ENCODE measurements at places on chromosomes 5 and 9.
A peak's percentile ranks its signal among the peaks of the same experiment; 100 is the strongest.

- DNase-seq: peak; percentile 45
Measured at GRCh38 chr9:15277400-15278090, 29.5 kb downstream of the TTC39B start.

- DNase-seq: no peak
Measured at GRCh38 chr5:90601468-90601867, 42.9 kb downstream of the ADGRV1 start.

GRCh38 chr9:93010704-93011103 lies 47.8 kb upstream of the SUSD3 start:
- DNase-seq: no peak

DNA sequence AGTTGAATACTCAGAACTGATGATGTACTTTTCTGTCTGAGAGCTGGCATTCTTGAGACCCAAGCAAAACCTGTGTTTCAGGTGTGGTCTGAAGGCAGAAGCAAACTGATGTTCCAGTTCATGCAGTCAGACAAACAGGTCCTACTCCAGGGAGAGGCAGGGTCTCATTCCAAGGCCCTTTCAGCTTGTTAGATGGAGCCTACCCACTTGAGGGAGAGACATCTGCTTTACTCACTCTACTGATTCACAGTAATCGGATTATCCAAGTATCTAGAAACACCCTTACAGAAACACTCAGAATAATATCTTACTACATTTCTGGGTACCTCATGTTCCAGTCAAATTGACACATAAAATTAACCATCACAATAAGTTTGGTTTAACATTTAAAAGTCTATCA lies 207.8 kb downstream of the KDM4C start:
- no peak for DNase-seq

- DNase-seq: no peak
Measured at GRCh38 chr9:976258-976942, at the start of gene DMRT3. TSS of gene DMRT3 (plus strand) at chr9:976655. CDS start at chr9:977002, 347 bp downstream.

DNA sequence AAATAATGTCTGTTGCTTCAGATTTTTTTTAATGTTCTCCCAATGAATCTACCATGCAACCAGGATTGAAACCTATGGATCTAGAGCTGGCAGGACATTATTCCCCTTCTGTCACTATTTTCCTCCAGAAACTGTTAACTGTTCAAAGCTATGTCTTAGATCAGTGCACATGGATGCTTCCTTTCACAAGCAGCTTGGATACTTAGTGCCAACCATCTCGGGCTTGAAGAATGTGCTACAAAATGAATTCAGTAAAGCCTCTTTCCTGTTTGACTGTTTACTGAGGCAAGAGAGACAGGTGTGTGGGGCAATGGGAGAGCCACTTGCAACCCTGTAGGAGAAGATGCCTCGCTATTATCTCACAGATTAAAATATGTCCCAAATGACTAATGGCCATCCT lies 774.8 kb downstream of the KCTD16 start:
- no peak for DNase-seq

DNA sequence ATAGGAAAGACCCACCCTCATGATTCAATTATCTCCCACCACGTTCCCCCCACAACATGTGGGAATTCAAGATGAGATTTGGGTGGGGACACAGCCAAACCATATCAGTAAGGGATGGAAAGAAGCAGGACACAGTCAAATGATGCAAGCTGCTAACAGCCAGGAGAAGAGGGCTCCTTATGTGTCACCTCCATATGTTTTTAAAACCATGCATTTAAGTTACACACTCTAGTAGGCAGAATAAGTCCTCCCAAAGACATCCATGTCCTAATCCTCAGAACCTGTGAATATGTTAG lies 4.2 kb upstream of the TTC23L start:
- DNase-seq: no peak

GRCh38 chr9:78620764-78621163 lies 323.8 kb downstream of the PSAT1 start:
- peak; percentile 55 for DNase-seq

GRCh38 chr9:17906841-17907778 lies 328.2 kb downstream of the SH3GL2 start:
- no peak for DNase-seq

- DNase-seq: no peak
Measured at GRCh38 chr9:133637451-133638055, 1.4 kb downstream of the DBH start.

- DNase-seq: peak; percentile 23
Measured at GRCh38 chr5:149254506-149254905, 17.2 kb upstream of the AFAP1L1 start.

GRCh38 chr5:123874600-123875201 lies 362.7 kb downstream of the CSNK1G3 start:
- no peak for DNase-seq

DNA sequence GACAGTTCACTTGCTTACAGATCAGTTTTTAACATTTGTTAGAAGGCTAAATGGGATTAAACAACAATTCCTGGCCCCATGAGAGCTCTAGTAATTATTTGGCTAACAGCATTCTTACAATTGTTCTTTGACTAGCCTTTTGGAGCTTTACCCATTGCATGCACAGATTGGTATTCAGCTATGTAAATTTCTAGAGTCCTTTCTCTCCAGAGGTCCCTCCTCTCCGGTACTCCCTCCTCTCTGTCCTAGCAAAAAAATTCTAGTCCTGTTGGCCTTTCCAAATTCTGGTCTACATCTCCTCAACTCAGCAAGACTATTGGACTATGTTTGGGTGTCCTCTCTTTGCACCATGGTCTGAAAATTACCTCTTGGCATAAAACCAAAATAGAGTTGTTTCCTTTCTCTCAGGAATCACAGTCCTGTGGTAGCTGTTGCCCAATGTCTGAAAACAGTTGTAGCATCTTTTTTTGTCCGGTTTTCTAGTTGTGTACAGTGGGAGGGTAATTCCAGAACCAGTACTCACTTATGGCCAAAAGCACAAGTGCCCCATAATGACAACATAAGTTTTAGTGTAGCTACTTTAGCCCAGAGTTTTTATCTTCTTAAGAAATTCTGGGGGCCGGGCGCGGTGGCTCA lies 18.1 kb downstream of the SAR1B start:
- no peak for DNase-seq

DNA sequence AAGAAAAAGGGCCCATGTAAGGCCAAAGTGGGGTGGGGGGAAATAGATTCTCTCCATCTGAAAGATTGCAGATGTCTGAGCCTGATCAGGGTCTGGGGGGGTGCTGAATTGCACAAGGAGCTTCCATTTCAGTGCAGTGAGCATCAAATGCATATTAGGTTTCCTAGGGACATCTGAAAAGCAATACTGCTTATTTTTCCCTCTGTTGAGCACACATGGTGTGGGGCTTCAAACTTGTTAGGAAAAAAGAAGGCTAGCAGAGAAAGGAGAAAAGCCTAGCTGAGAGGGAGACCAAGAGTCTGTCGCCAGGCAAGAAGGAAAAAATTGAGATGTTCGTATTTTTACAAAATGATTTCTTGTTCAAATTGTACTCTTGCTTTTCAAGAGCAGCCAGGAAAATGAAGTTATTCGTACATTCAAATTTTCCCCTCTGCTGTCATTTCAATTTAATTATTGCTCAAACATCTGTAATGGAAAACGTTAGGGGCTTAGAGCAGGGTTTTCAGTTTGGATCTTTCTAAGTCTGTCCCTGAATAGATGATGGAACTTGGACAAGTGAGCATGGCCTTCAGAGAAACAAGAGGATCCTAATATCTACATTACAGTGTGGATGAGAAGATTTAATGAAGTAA lies 191.9 kb upstream of the GAS1 start:
- no peak for DNase-seq

DNA sequence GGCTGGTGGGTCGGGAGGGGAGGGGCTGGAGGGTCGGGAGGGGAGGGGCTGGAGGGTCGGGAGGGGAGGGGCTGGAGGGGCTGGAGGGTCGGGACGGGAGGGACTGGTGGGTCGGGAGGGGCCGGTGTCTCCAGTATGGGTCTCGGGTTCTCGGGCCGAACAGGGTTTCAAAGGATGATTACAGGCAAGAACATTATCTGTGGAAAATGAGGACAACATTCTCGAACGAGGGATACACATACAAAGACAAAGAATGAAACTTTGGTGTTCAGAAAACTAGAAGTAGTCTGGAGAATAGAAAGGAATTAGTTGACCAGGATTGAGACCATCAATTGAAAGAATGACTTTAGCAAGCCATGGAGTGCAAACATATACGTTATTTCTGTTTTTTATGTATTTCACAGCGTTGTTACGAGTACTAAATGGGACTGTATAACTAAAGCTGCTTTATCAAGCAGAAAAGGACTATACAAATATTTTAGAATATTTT lies 360 bp upstream of the ZCCHC10 start:
- no peak for DNase-seq

- no peak for DNase-seq
Measured at GRCh38 chr9:37420271-37421215, 2.0 kb upstream of the GRHPR start.

DNA sequence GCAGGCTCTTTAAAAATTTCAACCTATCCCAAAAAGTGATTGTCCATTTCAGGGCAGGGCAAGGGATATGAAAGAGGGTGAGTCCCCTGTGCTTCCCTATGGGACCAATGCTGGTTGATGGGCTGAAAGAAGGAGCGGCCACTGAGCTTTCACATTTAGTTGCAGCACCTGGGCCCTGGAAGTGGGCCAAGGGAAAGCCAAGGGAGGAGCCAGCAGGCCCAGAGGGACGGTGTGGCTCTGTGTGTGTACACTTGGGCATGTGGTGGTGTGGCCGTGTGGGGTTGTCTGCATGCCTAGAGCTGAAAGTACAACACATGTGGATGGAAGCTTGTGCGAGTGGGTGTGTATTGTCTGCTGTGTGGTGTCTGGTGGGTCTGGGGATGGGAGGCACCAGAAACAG lies 14.0 kb upstream of the PSMD5 start:
- no peak for DNase-seq

DNA sequence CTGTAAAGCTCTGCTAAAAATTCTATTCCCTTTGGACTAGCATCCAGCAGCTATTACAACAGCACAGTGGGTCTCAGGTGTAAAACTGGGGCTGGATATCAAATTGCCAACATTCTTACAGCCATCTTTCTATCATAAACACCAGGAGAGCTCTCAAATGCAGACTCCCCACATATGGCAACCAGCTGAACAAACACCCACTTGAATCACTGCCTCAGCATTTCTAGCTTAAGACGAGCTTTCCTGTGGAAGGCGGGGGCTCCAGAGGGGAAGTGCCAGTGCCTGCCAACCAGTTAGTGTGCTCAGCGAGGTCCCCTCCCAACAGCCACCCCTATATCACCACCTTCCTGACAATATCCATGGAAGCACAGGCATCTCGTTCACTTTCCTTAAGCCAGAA lies 62.2 kb downstream of the IPPK start:
- peak; percentile 91 for DNase-seq

- DNase-seq: no peak
Measured at GRCh38 chr5:142527234-142527633, 158.7 kb downstream of the FGF1 start.

DNA sequence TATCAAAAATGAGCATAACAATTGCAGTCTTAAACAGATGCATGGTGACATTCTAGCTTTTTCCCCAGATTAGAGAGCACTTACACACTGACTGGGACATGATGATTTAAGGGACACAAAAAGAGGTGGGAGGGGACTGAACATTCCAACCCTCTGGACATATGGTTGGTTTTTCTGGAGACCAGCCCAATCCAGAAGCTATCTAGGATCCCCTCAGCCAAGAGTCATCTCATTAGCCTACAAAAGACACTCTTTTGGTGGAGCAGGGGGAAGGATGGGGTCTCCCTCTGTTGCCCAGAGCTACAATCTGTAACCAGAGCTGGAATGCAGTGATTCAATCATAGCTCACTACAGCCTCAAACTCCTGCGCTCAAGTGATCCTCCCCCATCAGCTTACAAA lies 97.3 kb upstream of the IQGAP2 start:
- DNase-seq: no peak

DNA sequence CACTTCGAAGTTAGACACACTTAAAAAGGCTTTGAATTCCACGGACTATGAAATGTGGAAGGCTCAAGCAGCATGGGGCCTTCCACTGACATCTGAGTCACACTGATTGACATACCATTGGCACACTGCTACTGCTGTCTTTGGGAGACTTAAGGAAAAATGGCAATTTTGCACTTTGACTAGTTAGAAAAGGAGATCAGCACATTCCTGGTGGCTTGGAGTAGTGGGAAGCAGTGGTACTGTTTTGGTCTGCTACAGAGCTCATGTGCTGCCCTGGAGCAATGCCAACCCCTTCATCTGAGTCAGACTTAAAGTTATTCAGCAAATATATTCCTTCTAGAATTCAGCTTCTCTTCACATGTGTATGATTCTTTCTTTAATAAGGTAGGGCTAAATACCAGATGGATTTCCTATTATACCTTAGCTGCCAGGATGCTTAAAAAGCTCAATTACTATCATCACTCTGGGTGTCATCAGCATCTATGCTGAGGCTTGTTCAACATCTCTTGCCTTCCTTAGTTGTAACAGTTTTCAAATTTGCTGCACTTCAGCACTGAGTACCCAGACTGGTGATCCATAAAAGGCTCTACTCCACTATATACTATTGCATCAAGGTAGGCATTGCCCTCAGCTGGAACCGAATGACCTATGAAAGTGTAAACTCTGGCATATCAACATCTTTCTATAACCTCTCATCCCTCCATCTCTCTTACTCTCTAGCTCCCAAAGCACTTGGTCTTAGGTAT lies 42.3 kb upstream of the MOCS2 start:
- peak; percentile 80 for DNase-seq

DNA sequence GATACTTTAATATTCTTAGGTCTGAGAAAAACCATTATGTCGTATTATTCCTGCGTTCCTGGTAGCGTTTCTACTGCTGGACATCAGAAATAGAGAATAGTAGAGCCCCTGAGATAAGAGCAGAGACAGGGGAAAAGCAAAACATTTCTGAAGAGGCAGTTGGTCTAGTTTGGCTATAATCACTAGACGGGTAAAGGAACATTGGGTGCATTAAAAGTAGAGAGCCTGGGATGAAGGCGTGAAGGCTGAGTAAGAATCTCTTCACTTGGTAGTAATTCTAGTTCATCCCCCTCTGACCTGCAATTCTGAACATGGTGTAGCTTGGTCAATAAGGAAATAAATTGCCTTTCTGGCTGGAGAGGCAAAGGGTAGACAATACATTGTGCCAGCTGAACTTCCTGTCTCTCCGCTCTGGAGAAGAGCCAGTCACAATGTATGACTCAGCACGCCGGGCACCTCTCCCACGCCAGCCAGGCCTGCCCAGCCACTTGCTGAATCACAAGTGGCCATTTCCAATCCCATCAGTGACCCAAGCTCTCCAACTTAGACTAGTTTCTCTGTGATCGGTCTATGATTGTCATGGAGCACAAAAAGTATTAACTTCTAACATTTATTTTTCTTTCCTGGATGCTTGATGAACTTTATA lies 75.4 kb downstream of the STK32A start:
- peak; percentile 65 for DNase-seq

GRCh38 chr5:139985290-139985689 lies 57.8 kb downstream of the NRG2 start:
- DNase-seq: no peak
